ENCODE measurements at places on chromosomes 1 and 21. TPM values are rescaled to one million over a fixed set of nuclear protein-coding genes. Genes with fewer than 3 reads are reported as not detected.

- peak; percentile 67 for DNase-seq
These were observed 1.6 kb upstream of the CLSTN1 start for GRCh38 chr1:9825093-9826074.

DNA sequence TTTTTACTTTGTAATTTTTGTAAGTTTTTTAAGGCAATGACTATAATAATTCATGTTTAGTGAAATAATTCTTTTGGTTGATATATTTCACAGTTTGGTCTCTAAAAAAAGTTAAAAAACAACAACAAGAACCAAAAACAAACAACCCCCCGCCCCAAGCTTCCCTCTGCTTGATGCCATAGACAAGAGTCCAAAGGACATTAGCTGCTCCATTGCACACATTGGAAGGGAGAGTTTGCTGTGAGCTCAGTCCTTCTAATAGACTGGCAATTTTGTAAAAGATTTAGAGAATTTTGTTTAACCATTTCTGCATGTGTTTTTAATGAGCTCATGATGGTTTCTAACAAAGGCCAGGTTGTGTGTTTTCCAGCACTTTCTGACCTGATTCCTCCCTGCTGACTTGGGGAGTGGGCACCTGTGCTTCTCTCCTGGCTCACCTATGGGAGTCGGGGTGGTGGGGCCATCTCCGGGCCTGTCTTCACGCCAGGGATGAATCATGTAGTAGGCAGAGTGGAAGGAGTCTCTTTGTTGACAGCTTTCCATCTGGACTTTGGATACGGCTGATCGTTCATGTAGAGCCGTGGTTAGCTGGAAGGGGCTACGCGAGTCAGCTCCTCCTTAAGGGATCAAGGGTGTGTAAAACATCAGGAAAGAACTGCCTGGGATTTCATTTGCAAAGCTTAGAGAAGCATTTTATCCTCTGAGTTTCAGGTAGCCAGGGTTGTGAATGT, 14.1 kb downstream of the ZBTB18 start:
- DNase-seq = no peak

Gene PRMT6
- 14.2 TPM for total RNA-seq

GRCh38 chr1:53644909-53645689, 93.9 kb downstream of the GLIS1 start:
- DNase-seq = no peak

Gene PALMD
- total RNA-seq = 0.41 TPM

Gene CD48
- total RNA-seq = not detected

Gene MIB2
- total RNA-seq = 73.6 TPM

DNA sequence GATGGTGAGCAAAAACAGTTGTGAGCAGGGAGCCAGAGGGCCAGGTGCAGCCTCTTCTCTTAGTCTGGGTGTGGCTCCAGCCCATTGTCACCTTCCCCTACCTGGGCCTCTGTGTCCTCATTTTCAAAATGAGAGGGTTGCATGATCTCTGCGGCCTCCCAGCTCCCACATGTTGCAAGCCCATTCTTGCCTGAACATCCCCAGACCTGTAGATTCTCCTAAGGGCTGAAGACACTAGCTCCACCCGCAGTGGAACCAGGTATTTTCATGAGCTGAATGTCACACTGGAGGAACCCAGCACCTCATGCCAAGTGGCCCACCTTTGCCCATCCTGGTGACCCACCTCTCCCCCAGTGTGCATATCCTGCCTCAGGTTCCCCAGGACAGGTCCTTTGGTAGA, 12.3 kb downstream of the IKBKE start:
- DNase-seq = no peak

- DNase-seq = no peak
These were observed 27.2 kb downstream of the TCEANC2 start for GRCh38 chr1:54080598-54081049.

Gene PDZK1
- total RNA-seq = 0.70 TPM

DNA sequence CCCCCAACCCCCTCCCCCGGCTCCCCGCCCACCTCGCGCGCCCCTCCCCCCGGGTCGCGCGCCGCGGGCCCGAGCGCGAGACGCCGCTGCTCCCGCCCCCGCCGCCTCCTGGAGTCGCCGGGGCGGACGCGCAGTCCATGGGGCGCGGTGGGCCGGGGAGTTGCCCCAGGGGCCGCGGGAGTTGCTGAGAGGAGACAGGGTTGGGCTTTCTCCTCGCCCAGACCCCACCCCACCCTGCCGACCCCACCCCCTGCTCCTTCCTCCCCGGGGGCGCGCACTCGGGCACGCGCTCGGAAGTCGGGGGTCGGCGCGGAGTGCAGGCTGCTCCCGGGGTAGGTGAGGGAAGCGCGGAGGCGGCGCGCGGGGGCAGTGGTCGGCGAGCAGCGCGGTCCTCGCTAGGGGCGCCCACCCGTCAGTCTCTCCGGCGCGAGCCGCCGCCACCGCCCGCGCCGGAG, at the start of gene LAMC1:
Gene LAMC1, plus strand, starts transcription at position 275 of the 455 bp plus-strand sequence. CDS start 297 bp downstream, outside the sequence.
- DNase-seq = peak; percentile 68

- no peak for DNase-seq
These were observed 52.7 kb downstream of the DHRS3 start for GRCh38 chr1:12565094-12565965.

Measured in astrocyte (in vitro differentiated cells and primary cell).